BE2C (cell line): ENCODE measurements at places on chromosomes 3 and 15.

DNA sequence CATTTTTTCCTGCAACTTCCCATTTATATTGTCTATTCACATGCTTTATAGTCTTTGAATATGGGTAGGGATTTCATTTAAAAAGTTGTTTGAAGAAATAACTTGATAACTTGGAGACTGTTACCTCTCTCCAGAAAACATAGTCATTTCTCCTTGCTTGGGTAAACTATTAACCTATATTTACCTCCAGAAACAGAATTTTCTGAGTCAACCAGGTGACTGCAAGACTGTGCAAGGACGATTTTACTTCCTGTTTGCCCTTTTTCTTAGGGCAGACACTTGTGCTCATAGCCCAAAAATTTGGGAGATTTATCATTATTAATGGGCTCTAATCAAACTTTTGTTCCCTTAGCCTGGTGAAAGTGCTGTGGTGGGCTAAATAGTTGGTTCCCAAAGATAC lies 14.3 kb upstream of the MOBP start:
- DNase-seq: no peak

GRCh38 chr15:100463515-100463914 lies 65.2 kb downstream of the CERS3 start:
- DNase-seq: no peak

GRCh38 chr15:92271179-92271578 lies 122.5 kb upstream of the ST8SIA2 start:
- no peak for DNase-seq

- no peak for DNase-seq
Measured at GRCh38 chr15:39609166-39609916, 28.5 kb downstream of the THBS1 start.

- DNase-seq: no peak
Measured at GRCh38 chr3:85808755-85809154, 850.0 kb downstream of the CADM2 start.

DNA sequence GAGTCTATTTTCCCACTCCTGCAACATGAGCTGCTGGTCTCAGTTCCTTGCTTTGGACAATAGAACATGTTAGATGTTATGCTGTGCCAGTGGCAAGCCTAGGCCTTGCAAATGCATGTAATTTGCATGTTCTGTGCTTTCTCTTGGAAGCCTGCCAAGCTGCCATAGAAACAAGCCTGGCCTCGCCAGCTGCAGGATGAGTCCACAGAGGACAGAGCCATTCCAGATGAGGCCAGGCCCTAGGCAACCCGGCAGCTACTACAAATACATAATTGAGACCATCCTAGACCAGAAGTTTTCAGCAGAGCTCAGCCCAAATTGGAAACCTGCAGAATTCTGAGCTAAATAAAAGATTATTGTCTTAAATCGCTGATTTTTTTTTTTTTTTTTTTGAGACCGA lies 39.6 kb downstream of the TRIM69 start:
- peak; percentile 93 for DNase-seq

- peak; percentile 82 for DNase-seq
Measured at GRCh38 chr3:78728406-78729145, 1039.2 kb downstream of the ROBO1 start.

DNA sequence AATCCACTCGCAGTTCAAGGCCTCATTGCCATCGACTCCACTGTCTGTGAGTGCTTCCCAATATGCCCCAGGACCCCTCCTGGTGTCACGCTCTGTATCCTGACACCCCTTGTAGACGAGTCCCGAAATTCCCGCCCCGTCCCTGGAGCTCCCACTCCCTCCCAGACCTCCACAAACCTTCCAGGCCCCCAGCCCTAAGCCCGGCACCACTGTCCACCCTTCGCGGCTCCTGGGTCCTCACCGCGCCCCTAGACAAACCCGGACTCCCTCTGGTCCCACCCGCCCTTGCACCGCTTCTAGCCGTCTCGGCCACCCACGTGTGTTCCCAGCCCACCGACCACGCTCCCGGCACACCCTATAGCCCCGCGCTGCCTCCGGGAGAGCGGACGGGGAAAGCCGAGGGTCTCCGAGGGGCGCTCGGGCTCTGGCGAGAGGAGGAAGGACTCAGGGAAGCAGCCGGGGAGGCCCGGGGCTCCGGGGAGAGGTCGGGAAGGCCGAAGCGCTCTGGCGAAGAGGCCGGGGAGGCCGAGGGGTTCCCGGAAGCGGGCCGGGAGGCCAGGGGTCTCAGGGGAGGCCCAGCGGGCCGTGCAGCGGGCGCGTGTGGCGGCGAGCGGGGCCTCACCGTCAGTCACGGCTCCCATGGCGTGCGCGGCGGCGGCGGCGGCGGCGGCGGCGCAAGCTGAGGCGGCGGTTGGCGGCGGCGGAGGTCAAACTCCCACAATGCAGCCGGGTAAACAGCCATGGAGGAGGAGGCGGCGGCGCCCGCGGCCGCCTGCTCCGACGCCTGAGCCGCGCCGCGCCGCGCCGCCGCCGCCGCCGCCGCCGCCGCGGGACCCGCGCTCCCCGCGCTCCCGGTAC lies at the start of the genes ATXN7 and THOC7:
Gene ATXN7, plus strand, starts transcription at position 718 of the 858 bp plus-strand sequence. CDS start 48,732 bp downstream, outside the sequence.
Gene THOC7, minus strand, starts transcription at position 656 of the 858 bp plus-strand sequence. Its CDS starts 15 bp downstream, at position 641.
- peak; percentile 81 for DNase-seq

DNA sequence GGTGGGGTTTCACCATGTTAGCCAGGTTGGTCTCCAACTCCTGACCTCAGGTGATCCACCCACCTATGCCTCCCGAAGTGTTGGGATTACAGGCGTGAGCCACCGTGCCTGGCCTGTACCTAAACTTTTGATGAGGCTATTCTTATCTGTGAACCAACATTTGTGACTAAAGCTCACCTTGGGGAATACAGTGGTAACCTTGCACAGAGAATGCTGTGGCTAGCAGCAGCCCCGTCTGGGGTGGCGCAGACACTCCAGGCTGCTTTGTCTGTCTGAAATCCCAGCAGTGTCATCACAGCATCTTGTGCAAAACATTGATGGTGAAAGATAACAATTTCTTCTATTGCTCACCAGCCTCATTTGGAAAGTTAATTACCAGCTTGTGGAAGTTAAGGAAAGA lies 58.9 kb downstream of the CMTM8 start:
- no peak for DNase-seq

DNA sequence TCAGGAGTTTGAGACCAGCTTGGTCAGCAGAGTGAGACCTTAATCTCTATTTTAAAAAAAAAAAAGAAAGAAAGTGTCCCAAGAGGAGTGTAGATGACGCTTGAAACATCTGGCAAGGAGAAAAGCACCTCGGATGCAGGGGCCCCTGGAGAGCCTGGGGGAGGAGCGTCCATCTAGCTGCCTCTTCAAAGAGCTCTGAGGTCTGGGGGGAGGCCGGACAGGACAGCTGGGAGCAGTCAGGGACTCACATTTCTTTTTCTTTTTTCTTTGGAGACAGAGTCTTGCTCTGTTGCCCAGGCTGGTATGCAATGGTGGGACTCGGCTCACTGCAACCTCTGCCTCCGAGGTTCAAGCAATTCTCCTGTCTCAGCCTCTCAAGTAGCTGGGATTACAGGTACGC lies 3.3 kb upstream of the IDH2 start:
- no peak for DNase-seq

DNA sequence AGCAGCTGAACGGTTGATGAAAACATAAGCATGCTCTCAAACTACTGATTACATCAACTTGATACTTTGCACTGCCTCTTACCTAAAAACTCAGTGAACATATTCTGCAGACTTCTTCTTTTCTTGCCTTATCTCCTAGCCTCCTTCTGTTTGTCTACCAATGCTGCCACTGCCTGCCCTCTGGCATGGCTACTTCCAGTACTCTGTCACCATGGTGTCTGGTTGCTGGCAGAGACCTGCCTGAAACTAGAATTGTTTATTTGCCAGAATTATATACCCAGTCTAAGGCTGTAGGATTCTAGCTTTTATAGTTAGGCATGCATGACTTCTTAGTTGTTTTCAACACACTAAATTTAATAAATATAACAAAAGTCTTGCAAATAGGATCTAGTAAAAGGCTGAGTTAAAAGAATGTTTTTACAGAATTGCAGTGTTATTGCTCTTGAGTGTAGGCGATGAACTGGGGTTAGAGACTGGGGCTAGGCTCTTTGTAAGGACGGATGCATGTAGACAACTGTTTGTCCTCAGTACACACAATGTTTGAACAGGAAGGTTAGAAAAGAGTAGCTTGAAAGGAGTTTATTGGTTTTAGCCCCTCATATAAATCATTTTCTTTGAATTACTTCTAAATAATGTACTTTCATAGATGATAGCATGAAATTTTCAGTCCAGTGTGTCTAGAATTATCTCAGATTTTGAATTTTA lies 116.3 kb downstream of the KCNAB1 start:
- no peak for DNase-seq

DNA sequence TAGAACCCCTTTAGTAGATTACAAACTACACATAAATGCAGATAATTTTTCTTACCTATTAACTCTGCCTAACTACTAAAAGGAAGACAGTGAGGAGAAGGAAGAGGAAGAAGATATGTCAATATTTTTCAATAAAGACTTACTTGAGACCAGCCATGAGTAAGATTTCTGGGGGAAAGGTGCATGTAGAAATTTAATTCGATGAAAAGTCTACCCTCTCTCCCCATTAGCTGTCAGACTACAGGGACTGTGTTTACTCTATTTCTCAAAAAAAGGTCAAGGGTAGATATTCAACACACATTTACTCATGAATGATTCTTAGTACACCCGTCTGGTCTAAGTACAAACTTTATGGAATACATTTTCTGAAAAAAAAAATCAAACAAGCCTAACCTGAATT lies 6.8 kb downstream of the TSPAN3 start:
- DNase-seq: no peak

GRCh38 chr15:69720536-69720935 lies 267.9 kb downstream of the RPLP1 start:
- no peak for DNase-seq

- no peak for DNase-seq
Measured at GRCh38 chr3:851098-851790, 241.6 kb upstream of the CNTN6 start.

DNA sequence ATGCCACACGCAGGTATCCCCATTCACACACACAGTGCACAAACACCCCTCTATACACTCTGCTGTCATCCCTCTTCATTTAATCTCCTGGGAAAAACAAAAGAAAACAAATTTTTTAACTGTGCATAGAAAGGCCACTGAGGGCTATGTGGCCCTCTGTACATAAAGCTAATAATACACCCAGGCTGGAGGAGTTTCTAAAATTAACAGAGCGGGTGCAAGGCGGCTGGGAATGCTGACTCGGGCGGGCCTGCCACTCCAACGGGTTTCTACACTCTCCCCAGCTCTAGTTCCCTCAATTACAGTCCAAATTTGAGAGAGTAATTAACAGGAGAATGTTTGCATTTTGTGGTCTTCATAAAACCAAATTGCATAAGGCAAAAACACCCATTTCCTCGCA lies 23.1 kb downstream of the HCN4 start:
- DNase-seq: no peak

- DNase-seq: no peak
Measured at GRCh38 chr3:72223628-72224027, 438.7 kb upstream of the PROK2 start.

DNA sequence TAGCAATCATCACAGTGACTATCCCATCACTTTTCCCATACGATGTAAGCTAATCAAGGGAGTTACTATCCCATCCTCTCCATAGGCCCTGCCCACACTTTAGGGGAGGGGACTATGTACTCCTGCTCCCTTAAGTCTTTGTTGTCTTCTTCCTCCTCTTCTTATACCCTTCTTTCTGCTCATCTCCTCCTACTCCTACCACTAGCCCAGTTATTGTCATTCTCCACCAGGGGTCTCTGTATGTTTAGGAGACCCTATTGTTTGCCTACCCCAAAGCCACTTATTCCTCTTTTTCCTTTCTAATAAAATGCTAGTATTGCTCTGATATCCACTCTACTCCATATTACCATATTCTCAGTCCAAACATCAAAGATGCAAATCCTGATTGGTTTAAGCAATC lies 27.8 kb downstream of the STAC start:
- no peak for DNase-seq

DNA sequence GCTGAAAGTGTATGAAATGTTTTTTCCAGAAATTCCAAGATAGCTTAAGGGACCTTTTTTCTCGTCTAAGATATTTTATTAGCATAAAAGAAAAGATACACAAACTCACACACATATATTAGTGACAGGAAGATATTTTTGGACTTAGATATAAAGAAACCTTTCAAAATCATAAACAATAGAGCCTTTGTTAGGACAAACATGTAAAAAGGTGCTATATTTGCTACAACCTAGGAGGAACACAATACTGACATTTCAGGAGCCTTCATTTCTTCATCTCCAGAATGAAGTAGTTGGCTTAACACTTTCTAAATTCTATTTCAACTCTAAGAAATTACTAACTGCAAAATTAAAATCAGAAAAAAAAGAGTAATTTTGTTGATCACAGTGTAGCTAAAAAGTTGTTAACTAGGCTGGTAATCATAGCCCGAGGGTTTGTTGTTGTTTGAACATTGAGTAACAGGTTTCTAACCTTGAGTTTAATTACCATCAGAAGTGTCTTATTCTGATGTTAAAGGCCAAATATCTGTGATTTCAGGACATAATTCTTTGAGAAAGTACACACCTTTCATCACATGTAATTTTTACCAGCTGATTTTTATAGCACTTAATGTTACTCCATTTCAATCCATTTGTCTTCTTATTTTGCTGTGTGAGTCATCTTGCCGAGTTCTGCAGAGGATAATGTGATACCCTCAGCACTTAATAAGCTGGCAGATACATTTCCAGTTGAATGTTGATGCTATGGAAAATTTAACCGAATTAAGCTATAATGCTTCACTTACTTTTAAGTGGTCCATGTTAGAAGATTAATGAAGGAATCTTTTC lies 97.3 kb downstream of the MBNL1 start:
- DNase-seq: no peak

DNA sequence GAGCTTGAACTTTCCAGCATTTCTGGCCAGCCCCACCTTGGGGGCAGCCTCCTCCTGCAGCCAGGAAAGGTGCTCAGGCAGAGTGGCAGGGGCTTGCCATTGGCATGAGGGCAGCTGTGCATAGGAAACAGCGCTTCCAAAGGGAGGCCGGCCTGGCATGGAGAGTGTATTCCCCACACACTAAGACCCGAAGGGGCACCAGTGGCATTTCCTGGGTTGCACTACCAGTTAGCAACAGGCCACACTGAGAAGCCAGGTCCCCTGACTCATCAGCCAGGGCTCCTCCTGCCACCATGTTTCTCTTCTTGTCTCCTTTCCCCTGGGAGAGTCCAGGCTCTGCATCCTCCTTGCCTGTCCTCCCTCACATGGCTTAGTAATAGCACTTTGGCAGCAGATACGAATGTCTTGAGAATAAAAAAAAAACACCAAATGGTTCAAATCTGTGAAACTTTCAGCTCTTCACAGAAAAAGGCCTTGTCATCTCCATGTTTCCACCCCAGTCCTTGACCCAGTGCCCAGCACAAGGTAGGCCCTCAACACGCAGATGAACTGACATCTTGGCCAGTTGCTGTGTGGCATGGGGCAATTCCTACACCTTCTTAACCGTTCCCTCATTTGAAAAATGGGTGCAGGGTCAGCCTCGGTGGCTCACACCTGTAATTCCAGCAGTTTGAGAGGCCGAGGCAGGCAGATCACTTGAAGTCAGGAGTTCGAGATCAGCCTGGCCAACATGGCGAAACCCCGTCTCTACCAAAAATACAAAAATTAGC lies 180.4 kb downstream of the SMAD6 start:
- no peak for DNase-seq

GRCh38 chr3:159266779-159267178 lies 464.9 kb downstream of the MFSD1 start:
- DNase-seq: peak; percentile 76
